ENCODE measurements at places on chromosomes 6 and 20.

DNA sequence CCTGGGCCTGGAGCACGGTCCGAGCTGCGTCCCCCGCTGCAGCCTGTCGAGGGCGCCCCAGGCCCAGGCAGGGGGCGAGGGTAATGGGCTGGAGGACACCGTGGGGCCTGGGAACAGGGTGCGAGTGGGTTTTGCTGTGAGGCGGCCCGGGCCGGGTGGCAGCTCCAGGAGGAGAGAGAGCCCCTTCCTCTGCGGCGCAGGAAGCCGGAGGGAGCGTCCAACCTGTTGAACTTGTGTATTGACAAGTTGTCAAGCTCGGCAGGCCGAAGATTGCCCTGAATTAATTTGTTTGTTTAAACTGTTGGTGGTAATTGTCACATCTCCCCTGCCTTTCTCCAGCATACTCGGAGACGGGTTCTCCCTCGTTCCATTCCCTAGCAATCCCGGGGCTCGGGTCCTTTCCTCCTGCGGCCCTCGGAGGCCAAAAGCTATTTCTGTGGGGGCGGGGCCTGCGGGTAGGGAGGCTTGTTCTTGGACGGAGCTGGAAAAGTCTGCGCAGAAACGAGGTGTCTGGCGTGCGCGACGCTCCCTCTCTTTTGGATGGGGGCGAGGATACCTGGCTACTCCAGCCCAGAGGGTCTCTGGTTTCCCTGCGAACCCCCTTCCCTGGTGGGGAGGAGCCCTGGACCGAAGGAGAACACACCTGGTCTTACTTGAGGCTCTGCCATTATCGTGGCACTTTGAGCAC lies 9.9 kb downstream of the NR2E1 start:
- no peak for DNase-seq

DNA sequence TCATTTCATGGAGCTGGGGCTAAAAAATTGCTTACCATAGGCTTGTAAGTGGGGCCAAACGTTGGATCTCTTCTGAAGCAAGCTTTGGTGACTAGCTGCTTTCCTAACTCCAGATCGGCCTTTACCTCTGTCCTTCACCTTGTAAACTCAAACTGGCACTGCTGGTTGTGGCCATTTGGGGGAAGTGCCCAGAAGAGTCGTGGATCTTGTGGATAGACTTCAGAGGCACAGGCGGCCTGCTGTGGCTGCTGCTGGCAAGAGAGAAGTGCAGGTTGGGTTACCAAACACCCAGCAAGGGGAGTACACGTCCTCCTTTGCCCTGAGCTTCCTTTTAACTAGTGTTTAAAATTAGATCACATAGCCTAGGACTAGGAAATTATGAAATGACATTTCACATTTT lies 36.8 kb upstream of the KLHL31 start:
- no peak for DNase-seq

DNA sequence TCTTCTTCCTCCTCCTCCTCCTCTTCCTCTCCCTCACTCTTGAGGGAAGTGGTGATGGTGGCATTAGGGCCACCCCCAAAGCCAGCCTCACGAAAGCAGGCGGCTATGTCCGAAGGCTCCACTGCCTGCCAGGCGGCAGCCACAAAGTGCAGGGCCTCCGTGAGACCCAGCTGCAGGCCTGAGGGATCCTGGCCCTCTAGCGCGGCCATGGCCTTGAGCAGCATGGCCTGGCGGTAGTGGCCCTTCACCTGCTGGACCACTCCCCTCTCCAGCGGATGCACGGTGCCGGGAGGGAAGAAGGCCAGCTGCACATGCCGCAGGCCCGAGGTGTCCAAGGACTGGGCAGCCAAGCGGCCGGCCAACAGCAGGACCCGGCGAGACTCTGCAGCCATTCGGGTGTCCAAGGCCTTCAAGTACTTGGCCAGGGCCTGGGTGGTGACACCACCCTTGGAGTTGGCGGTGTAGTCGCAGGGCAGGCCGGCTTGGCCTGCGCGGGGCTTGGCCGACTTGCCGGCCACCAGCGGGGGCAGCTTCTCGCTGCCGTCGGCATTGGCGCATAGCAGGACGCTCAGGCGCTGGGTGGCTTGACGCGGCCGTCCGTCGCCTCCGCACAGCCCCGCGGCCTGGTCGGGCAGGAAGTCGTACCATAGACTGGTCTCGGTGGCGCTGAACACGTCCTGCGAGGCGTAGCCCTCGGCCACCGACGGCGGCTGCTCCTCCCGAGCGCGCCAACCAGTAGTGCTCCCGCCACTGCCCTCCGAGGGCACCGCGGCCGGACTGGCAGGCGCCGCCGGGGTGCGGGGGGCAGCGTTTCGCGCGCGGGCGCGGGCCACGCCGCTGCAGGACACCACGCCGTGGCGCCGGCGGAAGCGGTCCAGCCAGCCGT lies 1.1 kb downstream of the CENPB start:
- no peak for DNase-seq

DNA sequence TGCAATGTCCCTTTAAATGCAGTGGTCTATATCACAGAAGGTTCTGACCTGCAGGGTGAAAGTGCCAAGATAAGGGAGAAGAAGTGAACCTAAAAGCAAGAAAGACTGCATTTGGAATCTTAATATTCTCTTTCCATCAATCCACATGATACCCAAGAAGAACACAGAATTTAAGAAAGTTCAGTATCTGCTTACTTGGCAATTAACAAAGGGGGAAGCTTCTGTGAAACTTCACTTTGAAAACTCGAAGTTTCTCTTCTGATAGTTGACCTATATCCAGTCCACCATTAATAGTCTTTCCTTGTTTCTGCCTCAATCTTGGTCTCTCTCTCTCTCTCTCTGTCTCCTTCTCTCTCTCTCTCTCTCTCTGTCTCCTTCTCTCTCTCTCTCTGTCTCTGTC lies 592.0 kb downstream of the UTRN start:
- DNase-seq: no peak

DNA sequence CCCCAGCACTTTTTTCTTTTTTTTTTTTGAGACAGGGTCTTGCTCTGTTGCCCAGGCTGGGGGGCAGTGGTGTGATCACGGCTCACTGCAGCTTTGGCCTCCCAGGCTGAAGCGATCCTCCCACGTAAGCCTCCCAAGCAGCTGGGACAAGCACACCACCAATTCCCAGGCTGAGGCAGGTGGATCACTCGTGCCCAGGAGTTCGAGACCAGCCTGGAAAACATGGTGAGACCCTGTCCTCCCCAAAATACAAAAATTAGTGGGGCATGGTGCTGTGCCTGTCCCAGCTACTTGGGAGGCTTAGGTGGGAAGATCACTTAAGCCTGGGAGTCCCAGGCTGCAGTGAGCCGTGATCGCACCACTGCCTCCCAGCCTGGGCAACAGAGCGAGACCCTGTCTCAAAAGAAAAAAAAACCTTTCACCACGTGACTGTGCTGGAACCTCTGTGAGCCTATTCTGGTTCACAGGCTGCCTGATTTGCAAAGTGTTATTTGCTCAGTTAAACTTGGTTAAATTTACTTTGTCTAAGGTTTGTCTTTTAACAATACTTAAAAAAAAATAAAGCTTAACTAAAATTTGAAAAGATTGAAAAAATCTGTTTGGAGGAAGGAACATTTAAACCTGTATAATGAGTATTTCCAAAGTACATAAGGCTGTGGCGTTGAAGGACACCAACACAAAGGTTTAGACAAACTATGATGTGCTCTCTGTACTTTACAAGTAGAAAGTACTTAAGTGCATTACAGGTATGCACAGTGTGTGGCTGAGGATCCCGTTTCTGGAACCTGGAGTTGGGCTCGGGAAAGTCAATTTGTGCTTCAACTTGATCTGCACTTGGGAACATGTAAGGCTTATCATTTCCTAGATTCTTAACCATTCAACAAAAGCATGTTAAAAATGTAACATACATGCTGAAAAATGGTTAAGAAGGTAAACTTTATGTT lies 55.0 kb downstream of the PPP1R3G start:
- DNase-seq: no peak

DNA sequence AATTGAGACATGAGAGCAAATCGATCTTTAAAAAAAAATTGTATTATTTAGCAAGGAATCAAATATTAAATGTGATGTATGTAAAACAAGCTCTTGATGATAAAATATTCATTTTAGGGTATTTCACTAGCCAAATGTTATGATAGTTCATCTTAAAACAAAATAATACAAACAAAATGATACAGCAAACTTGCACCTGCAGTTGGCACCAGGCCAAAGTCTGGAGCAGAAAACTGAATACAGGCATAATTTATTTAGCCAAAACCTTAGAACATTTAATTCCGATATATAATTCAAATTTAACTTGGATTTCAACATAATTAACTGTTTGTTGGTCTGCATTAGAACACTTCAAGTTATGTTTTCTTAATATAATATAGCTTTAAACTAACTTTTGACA lies 60.9 kb downstream of the EPHA7 start:
- DNase-seq: no peak

- no peak for DNase-seq
Measured at GRCh38 chr20:47413189-47413588, 56.7 kb upstream of the ZMYND8 start.

GRCh38 chr6:149166336-149166735 lies 151.2 kb upstream of the TAB2 start:
- no peak for DNase-seq

DNA sequence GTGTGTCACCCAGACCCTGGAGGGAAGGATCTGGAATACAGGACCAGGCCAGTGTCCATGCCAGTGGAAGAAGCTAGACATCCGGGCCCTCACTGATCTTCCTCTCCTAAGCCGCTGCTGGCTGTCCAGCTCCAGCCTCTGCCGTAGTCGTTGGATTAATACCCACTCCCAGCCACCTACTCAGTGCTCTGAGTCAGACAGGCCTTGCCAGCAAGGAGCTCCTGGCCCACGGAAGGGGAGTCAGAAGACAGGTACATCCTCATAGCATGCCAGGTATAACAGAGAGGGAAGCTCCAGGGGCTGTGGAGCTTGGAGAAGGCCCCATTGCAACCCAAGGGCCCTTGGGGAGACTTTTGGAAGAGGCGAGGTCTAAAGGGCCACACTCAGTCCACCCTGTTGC lies 49.0 kb downstream of the STK35 start:
- DNase-seq: no peak

DNA sequence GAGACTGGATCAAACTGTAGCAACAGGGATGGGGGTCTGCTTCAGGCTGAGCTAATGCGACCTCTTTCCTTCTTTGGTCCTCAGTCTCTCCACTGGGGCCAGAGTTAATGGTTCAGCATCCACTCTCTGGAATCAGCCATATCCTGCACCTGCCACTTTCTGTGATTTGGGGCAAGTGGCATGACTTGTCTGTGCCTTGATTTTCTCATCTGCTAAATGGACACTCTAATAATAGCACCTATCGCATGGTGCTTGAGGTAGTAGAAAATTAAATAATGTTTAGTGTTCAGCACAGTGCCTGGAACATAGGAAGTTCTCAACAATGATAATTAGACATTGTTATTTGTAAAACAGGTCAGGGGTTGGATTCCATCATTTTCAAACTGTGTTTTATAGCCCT lies 6.3 kb downstream of the XKR7 start:
- no peak for DNase-seq
